Placental epithelial cell (primary cell): ENCODE measurements at places on chromosomes 1 and 21. TPM values are rescaled to one million over a fixed set of nuclear protein-coding genes. Genes with fewer than 3 reads are reported as not detected.

Gene TCHHL1
- not detected in 2 replicates for total RNA-seq

Gene LIN28A
- not detected in 2 replicates for total RNA-seq

Gene PLA2G2F
- total RNA-seq = under 0.01 TPM in 1 of 2 replicates, not detected in the other

Gene FNDC5
- total RNA-seq = 0.39 TPM in 1 of 2 replicates, not detected in the other

Gene OR2L2
- not detected in 2 replicates for total RNA-seq

Gene GCSAML
- under 0.01 and 0.22 TPM in 2 replicates for total RNA-seq

Gene CLDN19
- not detected in 2 replicates for total RNA-seq

Gene C21orf91
- total RNA-seq = 14.7 and 18.5 TPM in 2 replicates

Gene ZBTB8A
- total RNA-seq = 10.5 and 11.0 TPM in 2 replicates

Gene RGSL1
- not detected in 2 replicates for total RNA-seq

Gene CFHR3
- total RNA-seq = not detected in 2 replicates

Gene SEC22B
- total RNA-seq = 31.3 and 34.2 TPM in 2 replicates

Gene CLCN6
- total RNA-seq = 5.5 and 12.0 TPM in 2 replicates

Gene OR6K6
- not detected in 2 replicates for total RNA-seq

Gene CAMK1G
- 0.39 TPM in 1 of 2 replicates, not detected in the other for total RNA-seq

Gene DMRTB1
- 0.11 TPM in 1 of 2 replicates, not detected in the other for total RNA-seq
